ENCODE measurements at places on chromosomes 2 and 18.
A peak's percentile ranks its signal among the peaks of the same experiment; 100 is the strongest.

GRCh38 chr18:7336623-7337022, 105.7 kb downstream of the LRRC30 start:
- DNase-seq, result no peak

- DNase-seq, result no peak
Observed at GRCh38 chr2:100422320-100423055, 5.0 kb upstream of the CHST10 start.

- no peak for DNase-seq
Observed at GRCh38 chr18:35710581-35710980, 129.0 kb downstream of the GALNT1 start.

- no peak for DNase-seq
Observed at GRCh38 chr2:186862869-186863709, 14.1 kb upstream of the ZSWIM2 start.

- DNase-seq, result no peak
Observed at GRCh38 chr2:126655051-126655450, 907 bp upstream of the GYPC start.

DNA sequence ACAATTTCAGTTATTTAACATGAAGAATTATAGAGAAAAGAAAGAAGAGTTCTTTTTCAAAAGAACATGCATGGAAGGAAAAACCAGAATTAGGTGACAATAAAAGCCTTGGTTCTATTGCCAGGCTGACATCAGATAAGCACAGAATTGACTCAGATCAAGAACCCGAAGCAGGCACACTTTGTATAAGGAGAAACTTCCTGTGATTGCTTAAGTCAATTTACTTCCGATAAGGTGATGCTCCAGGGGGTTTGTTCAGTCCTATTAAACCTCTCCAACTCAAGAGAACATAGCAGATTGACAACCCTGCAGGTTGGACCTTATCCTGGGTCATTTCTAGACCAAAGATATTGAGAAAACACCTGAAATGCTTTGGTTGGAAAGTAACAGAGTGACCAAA, 31.4 kb downstream of the GAREM1 start:
- DNase-seq, result no peak

DNA sequence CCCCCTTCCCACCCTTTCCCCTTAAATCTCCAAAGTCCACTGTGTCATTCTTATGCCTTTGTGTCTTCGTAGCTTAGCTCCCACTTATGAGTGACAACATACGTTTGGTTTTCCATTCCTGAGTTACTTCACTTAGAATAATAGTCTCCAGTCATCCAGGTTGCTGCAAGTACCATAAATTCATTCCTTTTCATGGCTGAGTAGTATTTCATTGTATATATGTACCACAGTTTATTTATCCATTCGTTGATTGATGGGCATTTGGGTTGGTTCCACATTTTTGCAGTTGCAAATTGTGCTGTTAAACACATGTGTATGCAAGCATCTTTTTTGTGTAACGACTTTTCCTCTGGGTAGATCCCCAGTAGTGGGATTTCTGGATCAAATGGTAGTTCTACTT, 14.5 kb upstream of the ZNF638 start:
- no peak for DNase-seq

DNA sequence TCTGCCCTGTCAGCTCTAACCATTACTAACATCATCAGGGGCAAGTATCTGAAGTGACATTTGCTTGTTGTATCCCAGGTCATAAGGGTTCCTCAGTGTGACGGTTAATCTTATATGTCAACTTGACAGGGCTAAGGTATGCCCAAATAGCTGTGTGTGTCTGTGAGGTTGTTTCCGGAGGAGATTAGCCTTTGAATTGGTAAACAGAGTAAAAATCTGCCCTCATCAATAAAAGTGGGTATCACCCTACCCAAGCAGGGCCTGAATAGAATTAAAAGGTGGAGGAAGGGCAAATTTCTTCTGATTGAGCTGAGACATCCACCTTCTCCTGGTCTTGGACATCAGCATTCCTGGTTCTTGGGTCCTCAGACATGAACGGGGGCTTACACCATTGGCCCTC, 12.8 kb upstream of the TGFA start:
- DNase-seq, result no peak

DNA sequence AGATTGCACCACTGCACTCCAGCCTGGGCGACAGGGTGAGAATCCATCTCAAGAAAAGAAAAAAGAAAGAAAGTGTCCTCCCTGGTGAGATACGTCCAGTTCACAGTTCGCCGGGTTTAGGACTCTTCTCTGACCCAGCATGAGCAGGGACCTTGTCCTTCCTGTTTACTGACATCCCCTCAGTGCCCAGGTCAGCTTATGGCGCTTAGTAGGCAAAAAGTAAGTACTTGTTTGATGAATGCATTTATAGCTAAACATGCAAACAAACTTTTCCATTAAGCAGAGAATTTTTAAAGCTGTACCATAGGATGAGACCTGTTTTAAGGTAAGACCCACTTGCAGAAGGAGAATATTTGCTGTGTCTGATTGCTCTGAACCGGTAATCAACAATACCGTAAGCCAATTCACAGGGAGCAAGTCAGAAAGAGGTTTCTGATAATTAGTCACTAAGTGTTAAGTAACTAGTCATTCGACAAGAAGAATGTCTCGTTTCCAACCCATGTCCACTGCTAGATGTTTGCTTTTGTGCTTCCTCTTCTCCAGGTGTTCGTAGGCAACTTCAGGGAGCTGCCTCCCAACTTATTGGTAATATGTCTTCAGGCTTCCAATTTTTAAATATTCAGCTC, 40.0 kb downstream of the MOGAT1 start:
- DNase-seq, result no peak

DNA sequence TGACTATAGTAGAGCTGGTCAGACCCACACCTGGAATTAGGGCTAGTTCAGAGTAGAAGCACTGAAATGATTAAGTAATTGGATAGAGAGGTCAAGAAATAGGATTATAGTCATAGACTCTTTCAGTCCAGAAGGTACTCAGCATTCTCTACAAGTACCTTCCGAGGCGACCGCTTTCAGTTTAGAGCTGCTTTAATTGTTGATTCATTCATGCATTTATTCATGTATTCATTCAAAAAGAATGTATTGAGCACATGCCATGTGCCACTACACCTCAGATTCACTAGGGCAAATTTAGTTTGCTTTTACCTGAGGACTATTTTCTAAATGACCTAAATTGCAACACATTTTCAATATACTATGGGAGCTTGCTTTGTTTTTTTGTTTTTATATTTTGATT, 48.7 kb downstream of the CRIM1 start:
- DNase-seq, result no peak

GRCh38 chr2:45043174-45043573, 33.9 kb upstream of the SIX2 start:
- DNase-seq, result no peak

DNA sequence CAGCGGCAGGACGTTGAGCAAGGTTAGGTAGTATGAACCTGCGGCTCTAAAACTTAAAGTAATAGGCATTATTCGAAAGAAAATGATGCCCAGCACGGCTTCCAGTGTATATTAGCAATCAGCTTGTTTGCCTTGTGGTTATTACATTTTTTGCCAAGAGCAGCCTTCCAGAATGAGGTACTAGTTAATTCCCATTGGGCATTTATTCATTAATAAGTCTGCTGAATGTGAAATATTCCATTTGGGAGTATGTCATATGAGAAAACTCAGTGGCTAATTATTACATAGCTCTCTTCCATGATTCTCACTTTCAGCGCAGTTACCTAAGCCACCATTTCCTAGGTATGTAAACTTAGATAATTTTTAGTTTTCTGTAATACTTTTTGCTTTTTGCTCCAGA, 12.9 kb downstream of the CRIM1 start:
- no peak for DNase-seq

DNA sequence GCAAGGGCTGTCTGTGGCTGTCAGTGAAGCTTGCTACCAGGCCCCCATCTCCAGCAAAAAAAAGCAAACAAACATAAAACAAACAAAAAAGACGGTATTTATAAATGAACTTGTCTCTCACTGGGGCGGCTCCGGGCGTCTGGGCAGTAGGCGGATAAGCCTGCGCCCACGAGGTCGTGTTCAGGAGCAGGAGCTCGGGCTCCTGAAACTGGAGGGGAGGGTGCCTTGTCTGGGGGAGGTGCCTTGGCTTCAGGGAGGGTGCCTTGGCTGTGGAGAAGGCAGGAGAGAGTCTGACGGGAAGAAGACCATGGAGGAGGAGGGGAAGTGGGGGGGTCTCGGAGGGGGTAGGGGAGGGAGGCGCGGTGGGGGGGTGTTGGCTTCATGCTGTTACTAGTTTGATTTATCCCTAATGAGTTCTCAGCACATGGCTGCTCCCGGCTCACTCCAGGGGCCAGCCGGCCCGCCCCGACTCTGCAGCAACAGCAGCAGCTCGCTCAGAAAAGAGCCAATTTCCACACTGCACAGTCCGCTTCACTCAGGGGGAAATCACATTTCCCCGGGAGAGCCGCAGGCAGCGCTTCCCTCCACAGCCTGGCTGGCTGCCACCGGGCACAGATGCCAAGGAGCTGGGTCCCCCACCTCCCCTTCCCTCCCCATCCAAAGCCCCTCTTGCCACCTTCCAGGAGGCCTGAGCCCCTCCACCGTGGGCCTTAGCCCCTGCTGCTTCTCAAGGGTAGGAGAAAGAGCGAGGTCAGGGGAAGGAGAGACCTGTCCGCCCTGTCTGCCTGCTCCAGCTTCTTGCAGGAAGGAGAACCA, 38.7 kb downstream of the PSD4 start:
- no peak for DNase-seq

- no peak for DNase-seq
Observed at GRCh38 chr18:60543646-60544045, 171.1 kb upstream of the MC4R start.

DNA sequence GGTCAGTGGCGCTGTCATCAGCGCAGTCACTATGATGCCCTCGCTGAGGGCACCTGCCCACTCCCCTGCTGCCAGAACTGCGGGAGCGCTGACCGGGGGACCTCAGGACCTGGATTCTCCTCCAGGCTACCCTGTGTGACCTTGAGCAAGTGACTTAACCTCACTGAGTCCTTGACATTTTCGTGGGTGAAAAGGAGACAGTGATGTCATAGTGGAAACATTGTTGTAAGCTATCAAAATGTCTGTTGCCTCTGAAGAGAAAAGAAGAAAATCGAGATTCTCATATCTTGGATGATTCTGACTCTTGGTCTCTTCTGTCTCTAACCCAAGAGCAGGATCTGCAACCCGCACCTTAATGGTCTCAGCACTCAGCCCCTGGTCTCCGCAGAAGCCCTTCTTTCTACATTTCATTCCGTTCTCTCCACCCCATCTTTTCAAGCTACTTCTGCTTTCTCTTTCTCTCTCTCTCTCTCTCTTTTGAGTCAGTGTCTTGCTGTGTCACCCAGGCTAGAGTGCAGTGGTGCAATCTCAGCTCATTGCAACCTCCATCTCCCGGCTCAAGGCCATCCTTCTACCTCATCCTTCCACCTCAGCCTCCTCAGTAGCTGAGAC, 978 bp upstream of the TUBA4A start:
- no peak for DNase-seq

- DNase-seq, result no peak
Observed at GRCh38 chr2:177246000-177246399, 18.5 kb downstream of the NFE2L2 start.

DNA sequence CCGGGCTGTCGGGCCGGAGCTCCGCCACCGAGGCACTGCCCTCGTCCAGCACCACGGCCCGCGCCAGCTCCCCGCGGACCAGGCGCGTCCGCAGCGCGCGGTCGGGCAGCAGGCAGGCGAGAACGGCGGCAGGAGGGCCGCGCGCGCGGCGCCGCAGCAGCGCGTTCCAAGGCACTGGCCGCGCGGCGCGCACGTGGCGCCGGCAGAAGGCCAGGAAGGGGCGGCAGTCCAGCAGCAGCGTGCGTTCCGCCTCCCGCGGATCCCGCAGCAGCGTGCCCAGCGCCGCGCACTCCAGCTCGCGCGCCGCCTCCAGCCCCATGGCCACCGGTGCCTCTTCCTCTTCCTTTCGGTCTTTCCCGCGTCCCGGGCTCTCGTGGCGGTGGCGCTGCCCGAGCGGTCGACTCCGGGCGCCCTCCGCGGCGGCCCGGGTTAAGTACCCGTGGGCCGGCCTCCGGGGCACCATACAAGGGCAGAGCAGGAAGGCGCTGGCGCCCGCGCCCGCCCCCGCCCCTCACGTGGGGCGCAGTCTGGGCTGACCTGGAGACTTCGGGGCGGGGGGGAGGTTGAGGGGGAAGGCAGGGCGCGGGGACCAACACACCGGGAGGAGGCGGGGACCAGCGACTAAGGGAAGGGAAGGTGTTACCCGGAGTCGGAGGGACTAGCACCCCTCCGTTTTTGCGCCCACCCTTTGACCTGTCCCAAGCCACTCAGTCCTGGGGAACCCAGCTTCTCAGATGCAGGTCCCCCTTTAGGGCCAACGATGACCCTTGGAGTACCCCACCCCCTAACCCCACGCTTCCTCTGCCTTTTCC, at the start of gene DUSP2:
Gene DUSP2, minus strand, starts transcription at position 405 of the 812 bp plus-strand sequence. Its CDS starts 86 bp downstream, at position 319.
- peak; percentile 87 for DNase-seq

DNA sequence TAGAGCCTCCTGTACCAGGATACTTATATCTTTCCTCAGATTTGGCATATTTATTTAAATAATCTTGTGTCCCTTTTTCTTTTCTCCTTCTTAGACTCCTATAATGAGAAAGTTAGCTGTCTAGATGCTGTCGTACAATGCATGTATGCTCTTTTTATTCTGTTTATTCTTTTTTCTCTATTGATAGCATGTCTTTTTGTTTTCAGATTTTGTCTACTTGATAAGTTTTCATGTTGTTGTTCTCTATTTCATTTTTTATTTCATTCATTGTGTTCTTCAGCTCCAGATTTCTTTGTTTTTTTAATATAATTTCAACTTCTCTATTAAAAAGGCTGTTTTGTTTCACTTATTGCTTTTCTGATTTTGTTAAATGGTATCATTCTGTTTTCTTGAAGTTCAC, 674.3 kb upstream of the POU3F3 start:
- no peak for DNase-seq

DNA sequence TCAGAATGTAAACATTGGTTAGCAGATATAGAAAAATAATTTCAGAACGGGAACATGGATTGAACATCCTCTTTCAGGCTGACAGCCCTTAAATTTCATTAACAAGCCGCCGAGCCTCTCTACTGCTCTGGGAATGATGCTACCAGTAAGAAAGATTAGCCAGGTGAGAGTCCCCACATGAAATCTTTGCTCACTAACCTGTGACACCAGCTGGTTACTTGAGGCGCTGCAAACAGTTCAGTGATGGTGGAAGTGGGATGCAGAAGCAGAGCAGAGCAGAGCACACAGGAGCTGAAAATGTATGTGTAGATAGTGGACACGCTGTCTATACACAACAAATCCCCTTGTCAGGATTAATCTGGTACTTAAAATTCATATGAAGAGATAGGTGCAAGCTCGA, 721.1 kb downstream of the DPP10 start:
- DNase-seq, result no peak

- no peak for DNase-seq
Observed at GRCh38 chr2:168691221-168691620, 111.2 kb upstream of the NOSTRIN start.

- DNase-seq, result no peak
Observed at GRCh38 chr18:43276491-43276890, 799 bp downstream of the SYT4 start.

- DNase-seq, result no peak
Observed at GRCh38 chr2:58494071-58494501, 253.0 kb upstream of the FANCL start.

- no peak for DNase-seq
Observed at GRCh38 chr18:61666876-61667590, 225.8 kb downstream of the RNF152 start.

- DNase-seq, result no peak
Observed at GRCh38 chr2:114400890-114401289, 41.6 kb upstream of the DPP10 start.

GRCh38 chr2:23292024-23292423, 93.0 kb upstream of the KLHL29 start:
- no peak for DNase-seq

GRCh38 chr2:106138543-106139237, 55.4 kb downstream of the UXS1 start:
- DNase-seq, result no peak
